ENCODE measurements at places on chromosomes 2 and 18.

- no peak for DNase-seq
Measured at GRCh38 chr2:194327196-194327888, 1329.7 kb upstream of the SLC39A10 start.

- no peak for DNase-seq
Measured at GRCh38 chr2:60213865-60214625, 339.4 kb downstream of the BCL11A start.

DNA sequence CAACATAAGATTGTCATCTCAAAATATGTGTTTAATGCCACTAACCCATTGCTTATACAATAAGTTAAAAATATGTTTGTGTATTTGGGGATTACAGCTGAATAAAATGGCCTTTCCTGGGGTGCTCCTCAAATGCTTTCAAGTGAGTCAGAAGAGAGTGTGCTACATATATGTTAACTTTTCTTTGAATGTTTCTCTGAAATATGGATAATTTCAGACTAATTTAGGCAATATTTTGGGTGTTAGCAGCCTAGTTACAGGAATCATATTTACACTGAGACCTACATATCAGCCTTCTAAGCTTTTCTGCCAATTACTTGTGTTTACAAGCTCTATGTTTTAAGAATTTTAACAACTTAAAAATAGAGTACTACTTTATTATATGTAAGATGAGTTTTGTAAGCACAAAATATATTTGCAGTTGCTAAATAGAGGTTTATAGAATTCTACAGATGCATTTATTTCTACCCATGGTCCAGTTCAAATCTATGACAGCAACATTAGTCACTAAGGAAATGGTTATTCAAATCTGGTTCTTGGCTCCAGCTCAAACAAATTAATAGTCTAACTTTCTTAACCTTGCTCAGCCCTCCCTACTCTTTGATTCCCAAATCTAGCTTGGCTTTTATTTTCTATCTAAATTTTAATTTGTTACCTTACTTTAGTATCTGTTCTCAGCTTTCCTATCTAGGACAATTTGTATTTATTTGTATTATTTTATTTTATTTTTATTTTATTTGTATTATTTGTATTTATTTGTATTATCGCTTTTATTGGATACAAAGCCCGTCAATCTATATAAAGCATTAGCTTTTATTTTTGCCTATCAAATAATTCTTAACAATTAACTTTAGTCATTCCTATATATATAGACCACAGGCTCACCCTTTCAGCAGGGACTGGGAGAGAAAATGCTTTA is 48.9 kb downstream of the FSIP2 start:
- no peak for DNase-seq

DNA sequence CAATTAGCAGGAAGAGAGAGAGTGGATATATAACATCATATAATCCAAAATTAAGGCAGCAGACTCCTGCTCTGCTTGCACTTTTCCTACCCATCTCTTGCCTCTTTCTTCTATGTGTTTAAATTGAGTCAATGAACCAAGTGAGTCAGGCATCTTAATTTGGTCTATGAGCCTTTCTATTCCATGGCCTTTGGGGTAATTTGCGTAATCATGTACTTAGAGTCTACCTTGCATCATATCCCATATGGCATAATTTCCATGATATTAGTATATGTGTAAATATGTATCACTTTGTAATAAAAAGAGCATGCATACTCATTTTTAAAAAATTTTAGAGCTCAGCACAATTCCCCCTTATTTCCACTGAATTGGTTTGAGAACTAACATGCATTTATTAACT is 555.2 kb downstream of the STK39 start:
- no peak for DNase-seq

DNA sequence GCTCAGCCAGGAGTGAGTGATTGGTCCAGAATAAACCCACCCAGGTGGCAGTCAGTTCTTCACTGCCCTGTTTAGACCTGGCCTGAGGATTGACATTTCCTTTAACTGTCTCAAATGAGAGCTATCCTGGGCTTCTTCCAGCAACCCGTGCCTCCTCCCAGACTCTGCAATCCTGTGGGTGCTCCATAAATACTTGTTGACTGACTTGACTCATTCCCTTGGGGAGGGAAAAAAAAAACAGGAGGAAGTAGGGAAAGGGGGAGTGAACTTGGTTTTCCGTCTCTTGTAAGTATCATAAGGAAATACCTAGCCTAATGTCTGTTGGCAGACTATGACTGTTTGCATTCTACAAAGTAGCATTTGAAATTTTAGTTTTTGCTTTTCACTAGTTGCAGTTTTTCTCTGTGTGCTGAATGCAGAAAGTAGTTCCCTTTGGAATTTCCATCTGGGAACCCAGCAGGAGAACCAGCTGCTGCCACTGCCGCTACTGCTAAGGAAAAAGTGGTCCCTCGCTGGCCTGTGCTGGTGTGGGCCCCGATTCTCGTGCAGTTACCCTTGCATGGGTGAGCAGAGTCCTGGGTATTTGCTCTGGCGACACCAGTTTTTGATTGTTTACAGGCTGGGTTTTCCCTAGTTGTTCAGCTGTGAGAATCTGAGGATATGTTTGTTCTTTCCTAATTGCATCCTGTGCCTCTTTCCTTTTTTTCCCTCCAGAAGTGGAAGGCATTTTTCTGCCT is 78.8 kb downstream of the TGOLN2 start:
- no peak for DNase-seq
